ENCODE measurements at places on chromosomes 3 and 15.

DNA sequence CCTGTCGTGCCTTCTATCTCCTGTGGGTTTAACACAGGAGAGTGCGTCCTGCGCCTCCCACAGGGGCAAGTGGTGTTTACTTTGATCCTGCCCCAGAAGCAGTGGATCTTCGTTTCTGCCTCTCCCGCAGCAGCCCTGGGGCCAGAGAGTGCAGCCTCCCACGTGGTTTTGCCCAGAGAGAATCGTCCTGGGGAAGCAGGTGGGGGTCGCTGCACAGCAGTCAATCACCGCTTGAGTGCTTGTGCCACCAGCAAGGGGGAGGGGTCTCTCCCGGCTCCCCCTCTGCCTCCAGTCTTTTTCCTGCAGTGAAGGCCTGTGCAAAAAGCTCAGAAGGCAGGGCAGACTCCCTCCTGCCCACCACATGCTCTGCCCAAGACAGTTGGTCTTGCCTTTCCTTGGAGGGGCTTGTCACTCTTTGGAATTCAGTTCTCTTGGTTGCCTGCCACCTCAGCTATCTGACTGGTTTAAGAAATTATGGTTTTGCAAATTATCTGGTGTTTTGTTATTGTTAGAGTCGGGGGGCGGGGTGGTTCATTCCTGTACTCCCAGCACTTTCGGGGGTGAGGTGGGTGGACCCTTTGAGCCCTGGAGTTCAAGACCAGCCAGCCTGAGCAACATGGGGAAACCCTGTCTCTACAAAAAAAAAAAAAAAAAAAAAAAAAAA is 26.9 kb downstream of the STOML1 start:
- DNase-seq: no peak

DNA sequence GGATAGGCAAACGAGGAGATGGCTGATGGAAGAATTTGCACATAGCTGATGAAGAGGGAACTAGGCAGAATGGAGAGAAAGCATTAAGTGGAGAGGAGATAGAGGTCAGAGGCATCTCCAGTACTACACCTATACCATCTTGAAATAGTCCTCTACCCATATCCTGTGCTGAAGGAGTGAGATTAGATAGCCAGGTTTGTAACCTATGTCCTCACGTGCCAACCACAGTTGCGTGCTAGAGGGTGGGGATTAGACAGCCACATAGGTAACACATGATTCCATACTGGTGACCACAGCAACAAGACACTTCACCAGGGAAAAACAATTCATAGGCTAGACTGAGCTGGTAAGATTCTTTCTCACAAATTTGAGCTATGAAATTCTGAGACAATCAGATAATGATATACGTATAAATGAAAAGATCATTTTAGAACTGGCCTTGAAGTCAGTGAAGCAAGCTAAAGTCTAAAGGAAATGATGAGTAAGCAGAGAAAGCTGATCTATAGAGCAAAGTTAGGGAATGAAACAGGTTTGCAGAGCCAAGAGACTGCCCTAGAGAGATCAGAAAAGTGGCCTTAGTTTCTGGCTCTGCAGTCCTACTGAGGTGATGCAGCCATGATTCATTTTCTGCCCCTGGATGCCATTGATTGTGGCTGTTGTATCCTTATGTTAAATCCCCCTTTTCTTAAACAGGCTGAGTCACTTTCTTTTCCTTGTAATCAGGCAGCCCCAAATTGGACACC is 17.7 kb downstream of the MYNN start:
- DNase-seq: no peak

DNA sequence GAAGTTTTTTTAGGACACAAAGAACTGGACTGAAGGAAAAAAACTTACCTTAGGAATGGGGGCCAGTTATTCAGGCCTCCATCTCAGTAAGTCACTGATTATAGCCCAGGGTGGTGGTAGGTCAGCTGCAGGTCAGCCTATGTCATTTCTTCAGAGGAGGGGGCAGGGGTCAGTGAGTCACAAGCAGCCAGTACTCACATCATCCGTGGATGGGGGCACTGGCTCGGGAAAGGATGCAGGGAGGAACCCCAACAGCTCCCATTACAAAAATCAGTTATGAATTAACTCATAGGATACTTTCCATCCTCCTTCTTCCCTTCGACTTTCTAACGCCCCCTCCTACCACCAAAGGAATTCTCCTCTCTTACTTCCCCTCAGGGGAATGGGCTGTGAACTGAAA is 578.3 kb downstream of the PDCD6IP start:
- no peak for DNase-seq

GRCh38 chr3:128232376-128233178 is 79.3 kb downstream of the EEFSEC start:
- no peak for DNase-seq

DNA sequence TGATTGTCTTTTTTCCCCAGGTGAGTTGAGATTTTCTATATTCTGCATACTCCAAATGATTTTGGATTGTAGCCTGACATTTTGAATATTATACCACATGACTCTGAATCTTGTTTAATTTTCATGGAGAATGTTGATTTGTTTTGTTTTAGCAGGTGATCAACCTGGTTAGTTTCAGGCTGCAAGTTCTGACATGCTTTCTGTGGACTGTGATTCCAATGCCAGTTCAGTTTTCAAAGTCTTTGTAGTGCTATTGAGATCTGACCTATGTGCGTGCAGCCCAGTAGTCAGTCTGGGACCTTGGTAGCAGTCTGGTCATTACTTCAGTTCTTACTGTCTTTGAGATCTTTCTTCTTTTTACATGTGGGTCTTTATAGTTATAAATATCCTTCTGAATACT is 18.6 kb upstream of the MTMR10 start:
- no peak for DNase-seq

GRCh38 chr3:184594371-184595001 is 32.9 kb downstream of the EPHB3 start:
- no peak for DNase-seq

DNA sequence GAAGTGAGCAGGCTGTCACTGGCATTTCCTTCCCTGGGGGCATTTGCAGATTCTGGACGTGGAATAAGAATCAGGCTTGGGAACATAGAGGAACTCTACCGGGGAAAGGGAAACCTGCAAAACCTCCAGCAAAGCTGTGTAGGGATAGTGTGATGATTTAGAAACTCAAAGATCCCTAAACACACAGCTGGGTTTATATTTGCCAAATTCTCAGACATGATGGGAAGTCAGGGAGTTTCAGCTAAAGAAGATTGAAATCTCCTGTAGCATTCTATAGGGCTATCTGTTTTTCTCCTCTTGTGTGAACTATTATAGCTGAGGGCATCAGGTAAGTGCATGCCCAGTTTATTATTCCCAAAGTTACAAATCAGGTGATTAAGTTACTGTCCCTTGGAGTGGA is 9.2 kb upstream of the CLEC3B start:
- no peak for DNase-seq

DNA sequence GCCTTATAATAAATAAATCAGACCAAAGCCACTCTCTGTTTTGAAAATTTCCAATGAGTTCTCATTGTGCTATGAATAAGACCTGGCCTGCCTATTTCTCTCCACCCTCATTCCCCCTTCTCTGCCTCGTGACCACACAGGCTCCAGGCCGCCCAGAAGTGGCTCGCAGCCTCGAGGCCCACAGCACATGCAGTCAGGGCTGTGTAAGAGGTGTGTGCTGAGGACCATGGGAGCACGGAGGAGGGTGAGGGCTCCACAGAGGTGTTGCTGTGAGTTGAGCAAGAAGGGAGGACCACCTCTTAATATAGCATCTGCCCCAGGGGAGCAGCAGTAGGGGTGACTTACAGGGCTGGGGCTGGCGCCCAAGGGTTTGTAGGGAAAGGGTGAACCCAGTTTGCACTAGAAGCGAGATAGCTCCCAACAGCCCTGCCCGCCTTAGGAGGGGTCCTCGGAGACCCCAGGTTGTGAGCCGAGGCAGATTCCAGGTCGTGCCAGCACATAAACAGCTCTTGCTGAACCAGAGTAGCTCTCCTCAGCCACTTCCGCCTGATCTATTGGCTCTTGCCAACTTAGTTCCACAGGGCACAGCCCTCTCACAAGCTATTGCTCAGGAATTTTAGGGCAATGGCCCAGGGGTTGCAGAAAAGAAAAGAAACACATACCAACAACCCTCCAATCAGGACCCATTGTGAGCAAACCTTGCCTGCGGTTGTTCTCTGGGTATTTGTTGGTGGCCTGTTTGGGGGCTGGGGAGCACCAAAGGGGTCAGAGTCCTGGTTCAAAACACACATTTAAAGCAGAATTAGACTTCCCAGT is 117.7 kb downstream of the MYLK start:
- no peak for DNase-seq

DNA sequence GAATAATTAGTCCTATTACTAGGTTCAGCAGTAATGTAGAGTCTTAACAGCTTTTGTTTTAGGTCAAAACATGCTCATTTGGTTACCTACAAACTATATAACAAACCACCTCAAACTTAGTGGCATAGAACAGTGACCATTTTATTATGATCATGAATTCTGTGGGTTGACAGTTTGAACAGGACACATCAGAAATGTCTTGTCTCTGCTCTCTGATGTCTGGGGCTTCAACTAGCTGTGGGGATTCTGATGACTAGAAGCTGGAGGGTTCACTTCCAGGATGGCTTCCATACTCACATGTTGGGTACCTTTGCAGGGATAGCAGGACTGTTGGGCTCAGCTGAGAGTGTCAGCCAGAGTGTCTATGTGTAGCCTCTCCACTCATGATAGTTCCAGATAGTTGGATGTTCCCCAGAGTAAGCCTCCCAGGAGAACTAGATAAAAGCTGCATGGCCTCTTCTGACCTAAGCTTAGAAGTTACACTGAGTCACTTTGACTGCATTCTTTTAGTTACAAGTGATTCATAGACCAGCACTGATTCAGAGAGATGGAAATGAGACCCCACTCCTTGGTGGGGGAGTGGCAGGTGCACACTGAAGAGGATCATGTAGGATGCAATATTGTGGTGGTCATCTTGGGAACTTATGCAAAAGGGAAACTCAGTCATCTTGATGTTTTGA is 32.6 kb downstream of the PLCL2 start:
- DNase-seq: no peak

GRCh38 chr15:80444680-80445251 is 40.6 kb downstream of the ARNT2 start:
- DNase-seq: no peak

- no peak for DNase-seq
Observed at GRCh38 chr3:8456412-8456811, 45.2 kb upstream of the LMCD1 start.

DNA sequence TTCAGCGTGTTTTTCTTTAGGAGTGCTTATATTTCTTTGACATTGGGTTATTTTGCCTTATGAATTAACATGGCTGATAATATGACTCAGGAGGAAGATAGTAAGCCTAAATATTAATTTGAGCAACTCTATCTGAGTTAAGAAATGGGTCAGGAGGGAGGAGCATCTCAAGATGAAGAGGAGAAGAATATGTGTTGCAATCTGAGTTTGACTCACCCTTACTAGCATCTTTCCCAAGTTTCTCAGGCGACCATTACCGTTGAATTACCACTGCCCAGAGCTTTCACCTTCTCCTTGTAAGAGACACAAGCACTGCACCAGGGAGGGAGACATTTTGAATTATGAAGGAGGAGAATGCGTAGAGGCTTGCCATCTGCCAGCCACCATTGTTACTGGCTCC is 138.3 kb upstream of the MYRIP start:
- DNase-seq: no peak

GRCh38 chr3:136699271-136699828 is 52.8 kb downstream of the STAG1 start:
- DNase-seq: no peak

Data from CD4-positive, alpha-beta T cell treated with Interleukin-15 for 4 hours (primary cell).